ENCODE measurements at places on chromosomes 6 and 20.

DNA sequence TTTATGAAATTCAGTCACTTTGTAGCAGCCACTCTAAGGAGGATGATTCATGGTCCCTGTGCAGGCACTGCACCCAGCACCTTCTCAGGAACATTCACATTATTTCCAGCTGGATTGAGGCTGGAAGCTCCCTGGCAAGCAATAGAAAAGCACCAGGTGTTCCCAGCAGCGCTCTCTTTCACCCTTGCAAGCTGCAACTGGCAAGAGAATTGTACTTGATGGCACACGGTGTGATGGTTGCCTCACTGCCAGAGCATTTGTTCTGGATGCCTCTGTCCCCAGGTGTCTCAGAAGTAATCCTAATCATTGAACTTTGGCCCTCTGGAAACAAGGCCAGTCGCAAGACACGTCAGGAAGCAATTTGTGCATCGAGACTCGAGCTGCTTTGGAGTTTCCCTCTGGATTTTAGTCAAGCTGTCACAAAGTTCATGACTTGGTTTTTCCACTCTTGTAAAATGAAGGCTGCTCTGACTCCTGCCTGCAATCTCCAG is 24.9 kb upstream of the PHACTR2 start:
- DNase-seq = no peak

- no peak for DNase-seq
Measured at GRCh38 chr20:59573837-59574236, 30.5 kb upstream of the PHACTR3 start.

DNA sequence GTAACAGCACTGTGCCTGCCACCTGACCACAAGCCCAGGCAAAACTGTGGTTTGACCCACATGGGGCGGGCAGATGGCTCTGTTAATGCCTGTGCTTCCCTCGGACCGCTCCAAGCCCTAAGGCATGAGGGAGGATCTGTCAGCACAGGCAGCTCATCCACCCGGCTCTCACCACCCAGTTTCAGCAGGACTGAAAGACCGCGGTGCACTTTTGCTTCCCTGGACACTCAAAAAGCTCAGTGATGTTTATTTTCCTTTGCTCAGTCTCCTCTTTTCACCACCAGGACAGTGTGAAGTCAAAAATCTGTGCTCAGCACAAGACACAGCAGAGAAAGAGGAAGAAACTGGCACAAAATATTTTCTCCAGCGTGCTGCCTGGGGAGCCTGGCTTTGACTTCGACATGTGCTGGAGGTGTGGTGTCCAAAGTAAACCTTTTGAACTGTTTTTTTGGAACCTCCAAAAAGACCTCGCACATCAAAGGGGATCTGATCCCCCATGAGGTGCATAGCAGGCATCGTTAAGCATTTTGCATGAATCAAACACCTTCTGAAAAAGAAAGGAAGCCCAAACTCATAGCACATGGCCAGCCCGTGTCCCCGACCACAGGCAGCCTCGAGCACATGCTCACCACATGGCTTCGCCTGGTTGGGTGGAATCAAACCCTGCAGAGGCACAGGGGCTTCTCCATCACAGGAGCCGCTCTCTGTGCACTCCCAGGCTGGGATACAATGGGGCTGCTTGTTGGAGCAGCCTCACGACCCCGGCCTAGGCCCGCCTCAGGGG is 441.7 kb upstream of the JARID2 start:
- no peak for DNase-seq

GRCh38 chr6:137705160-137706082 is 161.6 kb upstream of the TNFAIP3 start:
- peak; percentile 60 for DNase-seq

DNA sequence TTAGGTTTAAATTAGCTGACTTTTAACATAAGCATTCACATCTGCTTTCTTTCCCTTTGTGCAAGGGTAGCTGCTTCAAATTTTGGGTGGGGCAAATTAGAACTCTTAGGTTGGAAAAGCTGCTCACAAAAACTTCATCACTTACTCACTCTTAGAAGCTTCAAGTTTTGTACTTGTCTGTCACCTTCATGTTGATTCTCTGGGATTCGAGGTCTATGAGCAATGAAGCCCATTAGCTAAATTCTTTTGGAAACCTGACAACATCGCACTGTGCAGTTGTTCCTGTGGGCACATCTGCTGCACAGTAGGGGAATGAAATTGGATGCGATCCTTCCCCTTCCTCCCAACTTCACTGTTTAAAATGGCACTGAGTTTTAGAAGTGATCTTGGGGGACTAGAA is 156.1 kb downstream of the UBE3D start:
- DNase-seq = no peak

- DNase-seq = no peak
Measured at GRCh38 chr20:20136313-20136712, 84.0 kb downstream of the CFAP61 start.

GRCh38 chr20:62760471-62760855 is 35.8 kb upstream of the MRGBP start:
- no peak for DNase-seq

GRCh38 chr6:162681447-162681846 is 46.1 kb downstream of the PRKN start:
- no peak for DNase-seq

DNA sequence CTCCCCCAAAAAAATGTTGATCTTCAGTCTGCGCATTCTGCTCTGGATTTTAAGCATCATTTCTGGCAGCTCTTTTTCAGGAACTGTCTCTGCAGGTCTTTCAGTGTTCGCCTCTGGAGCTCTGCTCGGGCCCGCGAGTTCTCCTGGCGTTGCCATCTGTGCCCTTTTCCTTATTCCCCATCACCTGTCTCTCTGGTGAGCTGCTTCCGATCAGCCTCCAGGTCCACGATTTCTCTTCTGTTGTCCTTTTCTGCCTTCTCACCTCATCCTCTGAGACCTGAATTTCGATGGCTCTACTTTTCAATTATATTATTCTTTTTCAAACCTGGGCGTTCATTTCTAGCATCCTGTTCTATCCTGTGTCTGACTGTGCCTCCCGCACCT is 590 bp upstream of the MAP1LC3A start:
- DNase-seq = no peak

GRCh38 chr6:55943329-55943728 is 67.9 kb upstream of the BMP5 start:
- no peak for DNase-seq

DNA sequence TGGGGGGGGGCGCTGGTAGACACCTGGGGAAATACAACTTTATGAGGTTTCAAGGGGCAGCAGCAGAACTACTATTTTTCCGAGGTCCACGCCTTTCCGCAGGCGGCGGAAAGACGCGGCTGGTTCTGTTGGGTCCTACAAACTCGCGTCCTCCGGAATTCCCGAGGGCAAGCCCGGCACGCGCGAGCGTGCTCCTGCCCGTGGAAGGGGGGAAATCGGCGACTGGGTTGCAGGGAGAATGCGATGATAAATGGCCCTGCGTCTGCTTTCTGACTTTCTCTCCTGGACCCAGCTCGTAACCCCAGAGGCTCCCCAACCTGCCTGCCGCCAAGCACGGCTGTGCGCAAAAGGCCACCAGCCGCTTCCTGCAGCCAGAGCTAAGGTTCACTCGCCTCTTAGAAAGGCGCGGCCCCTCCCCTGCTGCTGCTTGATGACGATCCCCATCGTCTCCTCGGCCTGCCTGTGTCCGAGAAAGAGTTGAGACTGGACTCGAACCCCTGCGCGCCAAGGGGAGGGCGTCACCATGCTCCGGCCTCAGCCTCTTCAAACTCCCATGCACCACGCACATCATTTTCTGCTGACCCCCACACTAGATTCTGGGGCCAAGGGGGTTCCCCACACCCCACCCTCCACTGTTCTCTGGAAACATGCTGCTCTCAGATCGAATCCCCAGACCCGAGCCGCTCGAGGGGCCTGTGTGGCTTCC is 6.7 kb downstream of the FOXA2 start:
- no peak for DNase-seq

DNA sequence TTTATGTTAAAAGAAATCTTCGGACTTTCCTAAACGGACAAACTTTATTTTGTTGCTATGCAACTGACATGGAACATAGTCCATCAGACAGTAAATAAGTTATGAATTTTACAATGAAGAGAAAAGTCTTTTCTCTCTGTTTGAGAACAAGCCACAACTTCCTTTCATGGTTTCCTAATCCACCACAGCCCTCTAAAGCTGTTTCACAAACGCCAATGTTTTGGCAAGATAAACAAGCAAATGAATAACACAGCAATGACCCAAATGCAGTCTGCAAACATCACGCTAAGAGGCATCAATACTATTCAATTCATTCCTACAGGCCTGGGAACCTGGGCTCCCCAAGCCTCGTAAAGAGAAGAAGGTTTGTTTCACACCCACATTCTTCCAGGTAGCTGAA is 60.4 kb downstream of the HAO1 start:
- no peak for DNase-seq

- no peak for DNase-seq
Measured at GRCh38 chr6:130152908-130153510, 69.7 kb downstream of the SAMD3 start.
